ENCODE measurements at places on chromosomes 5 and 9. TPM values are rescaled to one million over a fixed set of nuclear protein-coding genes. Genes with fewer than 3 reads are reported as not detected.

Gene TPD52L3
- not detected for total RNA-seq

Gene WDR41
- total RNA-seq: 68.0 TPM

Gene PCDHGA3
- 0.63 TPM for total RNA-seq

Gene TMEM252
- total RNA-seq: not detected

Gene PCDHGA7
- total RNA-seq: 0.64 TPM

Gene NIPAL4
- not detected for total RNA-seq

Gene AHRR
- total RNA-seq: 4.5 TPM

Gene ANKRD31
- under 0.01 TPM for total RNA-seq

Gene GMCL2
- total RNA-seq: not detected

Gene NFIB
- total RNA-seq: 147 TPM

Gene COL15A1
- total RNA-seq: 2.8 TPM

All from dermis microvascular lymphatic vessel endothelial cell (primary cell).